Activated CD8-positive, alpha-beta memory T cell treated with anti-CD3 and anti-CD28 coated beads for 4 hours (primary cell): ENCODE measurements at places on chromosomes 13 and 19.

GRCh38 chr13:112057439-112057735 is 9.6 kb upstream of the SOX1 start:
- no peak for DNase-seq

- DNase-seq, result no peak
These were observed 45.1 kb upstream of the TEX29 start for GRCh38 chr13:111275382-111275781.

- no peak for DNase-seq
These were observed 169.5 kb upstream of the UBL3 start for GRCh38 chr13:30019648-30020626.

GRCh38 chr13:111555268-111555808 is 234.9 kb downstream of the TEX29 start:
- no peak for DNase-seq

GRCh38 chr13:68081061-68081460 is 850.9 kb upstream of the PCDH9 start:
- DNase-seq, result no peak

DNA sequence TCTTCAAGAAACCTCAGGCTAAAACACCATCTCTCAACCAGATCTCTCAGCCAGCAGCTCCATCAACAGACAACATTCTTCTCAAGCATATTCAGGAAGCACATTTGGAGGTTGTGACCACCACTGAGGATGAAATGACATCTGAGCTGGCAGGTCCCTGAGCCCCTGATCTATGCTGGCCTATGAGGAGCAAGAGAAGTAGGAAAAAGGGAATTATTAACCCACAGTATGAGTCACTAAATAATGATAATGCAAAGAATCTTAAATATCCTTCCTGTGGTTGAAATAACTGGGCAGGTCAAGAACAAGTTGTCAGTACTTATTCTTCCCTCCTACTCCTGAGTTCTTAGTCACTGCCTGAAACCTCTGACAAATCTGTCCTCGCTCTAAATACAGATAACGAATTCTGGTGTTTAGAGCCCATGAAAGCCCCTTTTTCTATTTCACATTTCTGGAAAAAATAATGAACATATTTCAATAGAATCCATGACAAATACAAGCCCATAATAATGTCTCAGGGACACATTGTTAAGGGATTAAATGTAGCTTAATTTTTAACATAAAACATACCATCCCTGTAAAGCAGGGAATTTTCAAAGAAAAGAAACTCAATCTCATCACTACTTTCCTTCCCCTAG is 225.8 kb upstream of the IRS2 start:
- DNase-seq, result no peak

- DNase-seq, result no peak
These were observed 2.0 kb upstream of the MAB21L1 start for GRCh38 chr13:35478271-35479037.

DNA sequence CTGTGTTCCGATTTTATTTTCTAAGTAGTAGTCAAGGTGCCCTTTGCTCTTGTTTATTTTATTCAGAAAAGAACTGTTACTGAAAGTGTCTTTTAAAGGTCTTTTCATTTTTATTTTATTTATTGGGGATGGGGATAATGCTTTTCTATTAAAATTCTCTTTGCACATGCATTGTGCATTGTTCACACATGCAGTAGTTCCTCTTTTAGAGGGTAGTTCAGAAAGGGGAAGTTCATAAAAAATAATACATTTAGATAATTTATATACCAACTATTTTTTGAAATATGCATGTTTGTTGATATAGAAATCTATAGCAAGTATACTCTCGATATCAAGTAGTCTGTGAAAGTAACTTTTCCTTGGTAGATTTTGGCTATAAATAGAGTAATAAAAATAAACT is 3.5 kb downstream of the GPC5 start:
- no peak for DNase-seq

DNA sequence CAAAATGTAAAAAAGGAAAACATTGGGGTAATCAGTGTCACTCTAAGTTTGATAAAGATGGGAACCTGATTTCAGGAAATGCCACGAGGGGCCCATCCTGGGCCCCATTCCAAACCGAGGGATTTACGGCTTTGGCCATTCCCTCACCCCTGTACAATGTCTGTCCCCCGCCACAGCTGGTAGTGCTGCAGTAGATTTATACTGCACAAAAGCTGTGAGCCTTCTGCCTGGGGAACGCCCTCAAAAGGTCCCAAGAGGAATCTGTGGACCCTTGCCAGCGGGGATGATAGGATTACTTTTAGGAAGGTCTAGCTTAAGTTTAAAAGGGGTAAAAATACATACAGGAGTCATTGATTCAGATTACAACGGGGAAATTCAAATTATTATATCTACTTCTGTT is 173.4 kb upstream of the SGCG start:
- DNase-seq, result no peak

DNA sequence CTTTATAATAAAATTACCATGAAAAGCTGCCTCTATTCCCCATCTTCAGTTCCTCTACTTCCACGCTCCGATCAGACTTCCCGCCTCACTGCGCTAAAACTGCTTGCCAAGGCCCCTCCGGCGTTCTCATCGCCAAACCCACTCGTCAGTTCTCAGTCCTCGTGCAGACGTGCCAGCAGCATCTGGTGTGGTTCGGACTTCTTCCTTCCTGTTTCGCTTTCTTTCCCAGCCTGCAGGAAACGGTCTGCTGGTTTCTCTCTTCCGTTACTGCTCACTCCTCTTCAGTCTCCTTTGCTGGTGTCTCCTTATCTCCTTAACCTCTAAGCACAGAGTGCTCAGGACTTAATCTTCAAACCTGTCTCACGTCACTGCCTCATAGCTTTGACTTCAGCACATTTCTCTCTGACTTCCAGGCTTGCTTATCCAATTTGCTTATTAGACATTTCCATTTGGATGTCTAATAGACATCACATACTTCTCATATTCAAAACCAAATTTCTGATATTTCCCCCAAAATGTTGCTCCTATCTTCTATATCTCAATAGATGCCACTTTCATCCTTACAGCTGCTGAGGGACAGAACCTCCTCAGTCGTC is 40.3 kb downstream of the RCBTB2 start:
- peak; percentile 46 for DNase-seq

DNA sequence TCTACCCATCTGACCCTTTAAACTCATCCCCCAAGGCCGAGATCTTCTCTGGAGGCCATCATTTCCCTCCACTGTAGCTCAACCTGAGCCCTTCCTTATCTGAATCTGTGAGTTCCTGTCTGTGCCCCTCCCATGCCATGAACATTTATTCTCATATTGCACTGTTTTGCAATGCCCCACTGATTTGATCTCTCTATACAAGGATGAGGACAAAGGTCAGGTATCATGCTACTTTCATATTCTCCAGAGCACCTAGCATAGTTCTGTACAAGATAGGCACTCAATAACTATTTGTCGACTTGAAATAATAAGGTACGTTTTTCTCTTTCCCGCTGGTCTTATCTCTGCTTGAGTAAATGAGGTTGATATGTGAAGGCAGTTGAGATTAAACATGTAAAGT is 135.5 kb downstream of the KLF5 start:
- DNase-seq, result no peak

GRCh38 chr13:69866555-69866954 is 241.1 kb upstream of the ATXN8OS start:
- DNase-seq, result no peak

DNA sequence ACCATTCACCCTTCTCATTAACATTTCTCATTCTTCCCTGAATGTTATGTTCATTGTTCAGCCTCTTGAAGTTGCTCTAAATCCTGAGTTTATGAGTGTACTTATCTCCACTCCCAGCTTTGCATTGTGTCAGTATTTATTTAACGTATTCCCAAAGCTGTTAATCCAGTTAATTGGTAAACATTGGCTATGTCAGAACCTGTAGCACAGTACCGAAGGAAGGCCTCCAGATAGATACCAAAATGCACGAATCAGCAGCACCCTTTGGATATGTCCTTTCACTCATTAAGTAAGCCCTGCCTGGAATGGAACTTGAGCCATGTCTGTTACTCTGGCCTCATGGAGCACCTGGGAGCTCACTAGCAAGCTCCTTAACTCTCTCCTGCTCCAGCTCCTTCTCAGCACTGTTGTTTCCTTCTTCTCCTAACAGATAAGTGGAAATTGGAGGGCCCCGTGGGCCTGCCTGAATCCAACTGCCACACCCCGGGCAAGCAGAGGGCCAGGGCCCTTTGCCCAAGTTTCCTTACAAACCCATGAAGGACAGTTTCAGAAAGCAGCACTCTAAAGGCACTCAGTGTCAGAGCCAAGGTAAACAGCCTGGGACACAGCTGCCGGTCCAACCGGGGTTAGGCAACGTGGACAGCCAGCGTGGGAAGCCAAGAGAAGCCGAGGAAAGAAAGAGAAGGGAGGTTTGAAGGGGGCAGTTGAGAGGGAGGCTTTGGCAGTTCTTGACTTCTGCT is 155.0 kb upstream of the SERP2 start:
- DNase-seq, result no peak

DNA sequence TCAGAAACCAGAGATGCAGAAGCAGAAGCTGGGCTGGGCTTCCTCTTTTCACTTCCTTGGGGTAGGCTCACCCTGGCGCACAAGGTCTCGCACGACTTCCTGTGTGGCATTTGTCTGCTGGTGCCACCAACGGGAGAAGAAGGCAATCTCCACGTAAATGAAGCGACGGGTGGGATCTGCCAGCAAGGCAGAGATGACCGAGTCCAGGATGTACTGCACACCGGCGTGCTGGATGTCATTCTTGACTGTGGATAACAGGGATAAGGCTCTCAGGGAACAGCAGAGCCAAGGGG is 1.3 kb downstream of the MAN2B1 start:
- DNase-seq, result no peak

- DNase-seq, result no peak
These were observed 33.9 kb upstream of the CCNE1 start for GRCh38 chr19:29777781-29778309.

DNA sequence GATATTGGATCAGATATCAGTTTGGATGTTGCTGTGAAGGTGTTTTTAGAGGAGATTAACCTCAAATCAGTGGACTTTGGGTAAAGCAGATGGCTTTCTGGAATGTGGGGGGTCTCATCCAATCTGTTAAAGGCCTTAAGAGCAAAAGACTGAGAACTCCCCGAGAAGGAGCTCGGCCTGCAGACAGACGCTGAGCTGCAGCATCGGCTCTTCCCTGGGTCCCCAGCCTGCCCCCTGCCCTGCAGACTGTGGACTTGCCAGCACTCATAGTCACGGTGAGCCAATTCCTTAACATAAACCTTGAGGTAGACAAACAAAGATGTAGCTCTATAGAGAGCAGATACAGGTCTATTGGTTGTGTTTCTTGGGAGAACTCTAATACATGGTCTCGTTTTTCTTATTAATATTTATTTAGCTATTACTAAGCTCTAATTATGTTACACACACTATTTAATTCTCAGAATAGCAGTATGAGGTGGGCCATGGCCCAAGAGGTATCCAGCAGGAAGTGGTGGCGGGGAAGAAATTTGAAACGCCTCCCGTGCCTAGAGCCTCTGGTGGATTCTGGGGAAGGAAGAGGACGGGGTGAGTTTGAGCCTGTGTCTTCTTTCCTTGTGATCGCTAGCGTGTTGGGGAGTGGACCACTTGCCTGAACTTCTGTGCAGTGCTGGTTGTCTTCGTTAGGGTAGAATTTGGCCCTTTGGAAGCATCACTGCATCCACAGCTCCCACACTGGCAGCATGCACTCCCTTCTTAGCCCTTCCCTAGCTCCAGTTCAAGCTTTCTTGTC is 305.3 kb downstream of the TEX29 start:
- no peak for DNase-seq

DNA sequence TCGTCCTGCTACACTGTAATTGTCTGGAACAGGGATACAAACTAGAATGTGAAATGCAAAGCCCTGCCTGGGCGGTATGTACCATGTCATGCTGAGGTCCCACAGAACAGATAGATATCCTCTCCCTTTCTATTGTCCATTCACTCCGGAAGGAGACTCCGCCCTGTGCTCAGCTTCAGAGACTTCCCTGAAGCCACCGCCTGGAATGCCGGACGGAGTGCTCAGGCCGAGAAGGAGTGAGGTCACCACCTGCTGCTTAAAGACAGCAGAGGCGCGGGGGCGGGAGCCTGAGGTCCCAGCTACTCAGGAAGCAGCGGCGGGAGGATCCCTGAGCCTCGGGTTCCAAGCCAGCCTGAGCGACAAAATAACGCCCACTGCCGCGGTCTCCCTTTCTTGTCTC is 890 bp upstream of the ZNF611 start:
- no peak for DNase-seq

GRCh38 chr13:53001444-53002225 is 27.0 kb upstream of the OLFM4 start:
- no peak for DNase-seq

- peak; percentile 15 for DNase-seq
These were observed 21.9 kb upstream of the CPB2 start for GRCh38 chr13:46126552-46127357.

DNA sequence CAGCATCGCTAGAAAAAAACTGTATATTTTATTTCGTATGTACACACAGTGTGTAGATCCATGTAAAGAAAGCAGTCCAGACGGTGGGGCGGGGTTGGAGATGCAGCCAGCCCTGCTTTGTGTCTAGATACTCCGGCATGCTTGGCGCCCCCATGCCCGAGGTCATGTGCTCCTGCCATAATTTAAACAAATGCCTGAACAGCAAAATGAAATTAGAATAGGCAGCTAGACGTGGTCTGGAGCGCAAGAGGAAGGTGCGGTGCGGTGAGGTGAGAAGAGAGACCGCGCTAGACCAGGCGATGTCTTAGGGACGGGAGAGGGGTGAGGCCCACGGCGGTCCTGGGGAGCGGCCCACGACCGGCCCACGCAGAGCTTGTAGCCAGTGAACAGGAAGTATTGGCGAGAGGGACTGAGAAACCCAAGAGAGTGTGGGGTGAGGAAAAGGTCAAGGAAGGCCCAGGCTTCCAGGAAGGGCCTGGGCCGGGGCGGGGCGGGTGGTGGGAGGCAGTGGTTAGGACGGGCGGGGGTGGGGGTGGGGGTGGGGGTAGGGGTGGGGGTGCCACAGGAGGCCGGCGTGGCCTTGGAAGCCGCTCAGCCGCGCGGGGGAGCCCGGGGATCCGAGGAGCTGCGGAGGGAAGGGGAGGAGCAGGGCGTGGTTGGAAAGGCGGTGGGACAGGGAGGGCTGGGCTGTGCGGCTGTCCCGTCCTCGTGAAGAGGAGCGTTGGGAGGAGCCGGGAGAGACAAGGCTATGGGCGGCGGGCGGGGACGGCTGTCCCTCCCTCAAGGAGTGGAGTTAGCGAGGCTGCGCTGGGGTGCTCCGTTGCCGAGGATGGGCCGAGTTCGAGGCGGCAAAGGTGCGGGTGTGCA is 254.7 kb upstream of the SGCG start:
- no peak for DNase-seq

GRCh38 chr19:57807541-57807940 is 7.2 kb downstream of the ZNF552 start:
- DNase-seq, result no peak
